NCI-H1417 treated with DMSO at 0.1 percent for 48 hours (cell line): ENCODE measurements at places on chromosomes 6 and 20.

- no peak for DNase-seq
Observed at GRCh38 chr6:170225852-170226417, 64.9 kb downstream of the DLL1 start.

GRCh38 chr6:168393126-168393870, 47.7 kb upstream of the SMOC2 start:
- no peak for DNase-seq

DNA sequence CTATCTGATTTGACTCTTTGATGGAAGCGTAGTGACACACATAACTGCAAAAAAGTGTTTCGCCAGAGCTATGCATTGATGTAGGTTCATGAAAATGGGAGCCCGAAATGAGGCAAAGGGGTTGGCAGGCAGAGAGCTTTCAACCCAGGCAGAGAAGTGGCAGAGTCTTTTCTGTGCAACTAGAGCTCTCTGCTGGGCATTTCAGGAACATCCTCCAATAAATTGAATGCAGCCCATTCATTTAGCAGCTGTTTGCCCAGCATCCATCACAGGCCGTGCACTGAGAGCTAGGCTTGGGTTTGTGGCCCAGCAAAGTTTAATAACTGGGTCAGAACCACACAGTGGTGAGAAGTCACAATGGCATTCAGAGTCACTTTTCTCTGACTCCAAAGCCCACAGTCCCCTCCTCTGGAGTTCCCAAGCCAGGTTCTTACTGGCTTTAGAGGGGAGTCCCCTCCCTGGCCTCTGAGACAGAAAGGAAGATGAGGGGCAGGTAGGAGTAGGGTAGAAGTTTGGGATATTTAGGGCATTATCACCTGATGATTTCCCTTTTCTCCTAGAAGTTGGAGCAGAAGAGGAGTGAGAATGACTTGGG, 31.8 kb upstream of the ELMO2 start:
- DNase-seq = no peak

- no peak for DNase-seq
Observed at GRCh38 chr20:35641743-35642142, 23.0 kb downstream of the CPNE1 start.

DNA sequence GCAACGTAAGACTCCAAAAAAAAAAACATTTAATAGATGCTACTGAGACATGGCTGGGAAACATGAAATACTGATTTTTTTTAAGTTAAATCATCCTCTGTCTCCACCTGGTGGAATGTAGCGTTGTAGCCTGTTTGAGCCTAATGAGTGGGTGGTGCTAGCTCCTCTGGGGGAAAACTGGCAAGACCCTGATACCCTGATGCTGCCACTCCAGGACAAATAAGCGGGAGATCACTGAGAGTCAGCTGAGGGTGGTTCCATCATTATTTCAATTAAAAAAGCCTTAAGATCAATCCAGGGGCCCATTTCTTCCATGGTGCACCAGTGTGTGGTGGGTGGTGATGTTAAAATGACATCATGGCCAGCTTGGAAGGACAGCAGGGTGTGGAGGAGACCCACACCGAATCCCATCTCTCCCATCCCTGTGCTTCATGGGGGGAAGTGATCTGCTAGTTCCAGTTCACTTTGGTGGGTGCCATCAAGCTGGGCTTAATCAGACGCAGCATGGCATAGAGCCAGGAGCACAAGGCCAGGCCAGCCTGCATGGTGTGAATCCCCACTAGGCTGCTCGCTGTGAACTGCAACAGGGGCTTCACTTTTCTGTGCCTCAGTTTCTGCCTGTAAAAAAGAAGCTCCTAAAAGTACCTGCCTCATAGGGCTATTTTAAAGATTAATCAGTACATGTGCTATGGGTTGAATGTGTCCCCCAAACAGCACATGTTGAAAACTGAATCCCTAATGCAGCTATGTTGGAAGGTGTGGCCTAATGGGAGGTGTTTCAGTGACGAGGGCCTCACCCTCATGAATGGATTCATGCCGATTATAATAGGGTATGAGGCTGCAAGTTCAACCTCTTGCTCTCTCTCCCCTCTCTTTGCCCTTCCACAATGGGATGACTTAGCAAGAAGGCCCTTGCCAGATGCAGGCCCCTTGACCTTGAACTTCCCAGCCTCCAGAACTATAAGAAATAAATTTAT, 13.0 kb upstream of the MRPS10 start:
- no peak for DNase-seq

GRCh38 chr6:157406661-157407060, 25.7 kb downstream of the ZDHHC14 start:
- no peak for DNase-seq

DNA sequence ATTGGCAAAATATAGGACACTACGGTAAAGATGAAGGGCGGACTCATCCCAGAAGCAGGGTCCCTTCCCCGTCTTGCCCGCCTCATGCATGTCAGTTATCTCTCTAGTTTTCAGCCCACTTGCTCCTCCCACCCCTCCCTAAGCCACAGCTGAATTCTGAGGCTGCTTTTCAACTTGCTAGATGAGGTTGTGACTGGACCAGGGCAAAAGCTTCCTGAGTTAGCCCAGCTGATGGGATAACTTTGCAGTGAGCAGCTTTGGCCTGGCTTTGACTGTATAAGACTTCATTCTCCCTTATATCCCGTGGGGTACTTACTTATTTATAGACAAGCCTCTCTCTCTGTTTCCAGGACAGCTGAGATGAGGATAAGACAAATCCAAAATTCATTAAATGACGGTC, 23.2 kb downstream of the GHRH start:
- DNase-seq = no peak

DNA sequence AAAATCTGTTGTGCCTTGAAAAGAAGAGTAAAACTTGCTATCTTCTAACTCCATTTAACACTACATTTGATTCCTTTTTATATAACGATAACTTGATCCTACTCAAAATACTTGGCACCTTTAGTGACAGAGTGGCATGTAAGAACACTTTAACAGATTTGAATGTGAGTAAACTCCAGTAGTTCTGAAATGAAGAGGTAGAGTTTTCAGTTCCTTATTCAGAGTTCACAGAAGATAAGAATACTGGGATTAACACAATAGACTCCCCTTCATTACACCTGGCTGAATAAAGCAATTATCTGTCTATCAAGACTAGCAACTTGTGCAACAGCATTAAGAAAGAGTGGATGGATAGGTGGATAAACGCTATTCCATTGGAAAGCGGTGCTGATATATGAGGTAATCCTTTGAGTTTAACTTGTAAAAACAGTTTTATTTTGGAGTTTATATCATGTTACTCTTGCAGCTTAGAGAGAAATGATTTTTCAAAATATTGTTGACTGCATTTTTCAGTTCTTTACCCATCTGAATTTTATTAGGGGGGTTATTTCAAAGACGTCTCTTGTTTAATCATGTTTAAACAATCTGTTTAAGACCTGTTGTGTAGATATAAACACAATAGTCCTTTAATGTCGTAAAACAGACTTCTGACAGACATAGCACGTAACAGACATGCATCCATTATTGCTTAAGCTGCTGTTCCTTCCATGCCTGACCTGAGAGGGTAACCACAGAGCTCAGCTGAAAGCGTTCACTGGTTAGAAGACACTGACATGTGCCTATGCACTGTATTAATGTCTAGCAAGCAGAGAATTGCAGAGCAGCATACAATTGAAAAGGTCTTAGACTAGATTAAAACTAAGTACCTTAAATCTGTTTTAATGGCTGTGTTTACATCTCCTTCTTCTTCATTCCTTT, 102.4 kb upstream of the SUPT3H start:
- no peak for DNase-seq

GRCh38 chr20:8711501-8711900, 357.4 kb upstream of the PLCB4 start:
- DNase-seq = no peak

- no peak for DNase-seq
Observed at GRCh38 chr6:111702268-111702667, 96.6 kb upstream of the TRAF3IP2 start.

DNA sequence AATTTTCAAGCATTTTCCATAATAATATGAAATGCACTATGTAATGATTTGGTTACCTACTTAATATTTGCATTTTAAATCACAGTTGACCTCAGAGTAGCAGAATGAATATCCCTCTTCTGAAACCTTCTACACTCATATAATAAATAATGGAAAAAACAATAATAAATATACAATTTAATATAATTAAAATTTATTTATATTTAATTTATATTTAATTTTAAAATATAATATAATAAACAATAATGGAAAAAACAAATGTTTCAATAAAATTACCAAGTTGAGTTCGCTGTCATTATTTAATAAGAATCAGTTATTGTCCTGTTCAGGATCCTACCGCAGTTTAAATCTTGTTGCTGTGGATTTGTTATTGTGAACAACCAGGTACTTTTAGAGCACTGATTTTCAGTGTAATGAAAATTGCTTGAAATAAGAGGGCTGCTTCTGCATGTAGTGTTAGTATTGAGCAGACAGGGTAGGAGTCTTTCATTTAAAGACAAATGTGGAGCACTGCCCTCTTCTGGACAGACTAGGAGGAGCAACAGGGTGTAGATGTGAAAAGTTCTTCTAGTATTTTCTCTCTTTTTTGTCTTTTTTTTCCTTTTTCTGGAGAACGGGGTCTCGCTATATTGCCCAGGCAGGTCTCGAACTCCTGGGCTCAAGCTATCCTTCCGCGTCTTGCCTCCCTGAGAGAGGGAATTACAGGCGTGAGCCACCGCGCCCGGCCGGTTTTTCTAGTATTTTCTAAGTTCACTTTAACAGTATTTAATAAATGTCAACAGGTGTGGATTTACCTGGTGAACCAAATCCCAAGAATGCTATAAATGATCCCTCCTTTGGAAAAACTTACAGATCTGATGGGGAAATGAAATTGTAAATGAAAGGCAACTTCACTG, 13.6 kb downstream of the TRAPPC3L start:
- no peak for DNase-seq

DNA sequence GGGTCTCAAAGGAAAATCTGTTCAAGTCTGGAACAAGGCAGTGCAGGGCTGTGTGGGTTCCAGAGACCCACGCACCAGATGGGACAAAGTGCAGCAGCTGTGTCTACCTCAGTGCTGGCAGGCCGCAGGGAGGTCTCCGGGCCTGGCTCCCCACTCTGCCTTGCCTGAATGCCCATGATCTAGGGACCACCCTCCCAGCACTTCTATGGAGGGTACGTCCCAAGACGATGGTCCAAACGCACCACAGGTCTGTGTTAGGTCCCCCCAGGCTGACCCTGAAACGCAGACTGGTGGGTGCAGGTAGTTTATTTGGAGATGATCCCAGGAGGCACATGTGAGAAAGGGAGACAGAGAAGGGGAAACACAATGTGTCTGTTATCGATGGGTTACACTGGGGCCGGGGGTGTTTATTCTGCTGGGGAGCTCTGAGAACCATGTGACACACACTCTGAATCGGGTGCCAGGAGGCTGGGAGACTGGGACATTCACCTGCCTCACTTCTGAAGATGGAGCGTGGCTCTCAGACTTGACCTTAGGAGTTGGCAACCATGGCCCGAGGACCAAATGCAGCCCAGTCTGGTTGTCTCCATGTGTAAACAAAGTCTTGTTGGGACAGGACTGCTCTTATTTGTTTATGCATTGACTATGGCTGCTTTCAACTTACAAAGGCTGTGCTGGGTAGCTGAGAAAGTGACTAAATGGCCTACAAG, 21.7 kb downstream of the CST9L start:
- DNase-seq = no peak

GRCh38 chr6:96466147-96466863, 55.3 kb upstream of the UFL1 start:
- no peak for DNase-seq

DNA sequence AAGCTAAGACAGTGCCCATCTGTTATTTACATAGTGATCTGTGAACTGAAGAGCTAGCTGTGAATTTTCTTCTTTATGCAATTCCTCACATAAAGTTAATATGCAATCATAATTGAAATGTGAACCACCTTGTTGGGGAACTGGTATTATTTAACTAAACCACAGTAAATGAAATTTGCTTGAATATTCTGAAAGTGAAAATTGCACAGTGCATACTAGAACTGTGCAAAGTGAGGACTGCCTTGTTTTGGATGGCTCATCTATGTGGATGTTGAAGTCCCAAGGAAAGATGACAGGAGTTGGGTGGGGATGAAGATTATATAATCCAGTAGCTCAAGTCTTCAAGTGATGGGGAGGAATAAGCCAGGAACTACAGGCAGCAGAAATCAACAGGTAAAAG, 5.7 kb upstream of the PHF10 start:
- no peak for DNase-seq

DNA sequence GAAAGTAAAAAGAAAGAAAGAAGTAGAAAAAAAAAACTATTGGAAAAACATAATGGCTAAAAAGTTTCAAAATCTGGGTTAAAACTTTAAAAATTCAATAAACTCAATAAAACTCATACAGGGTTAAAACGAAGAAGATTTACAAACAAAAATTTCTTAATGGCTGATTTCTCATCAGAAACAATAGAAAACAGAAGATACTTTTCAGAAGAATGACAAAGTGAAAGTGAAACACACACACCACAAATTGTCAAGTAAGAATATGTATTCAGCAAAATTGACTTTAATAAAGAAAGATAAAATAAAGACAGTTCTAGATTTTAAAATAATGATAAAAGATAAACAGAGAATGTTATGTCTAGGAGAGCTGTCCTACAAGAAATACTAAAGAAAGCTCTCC, 618.9 kb upstream of the GJE1 start:
- DNase-seq = no peak

DNA sequence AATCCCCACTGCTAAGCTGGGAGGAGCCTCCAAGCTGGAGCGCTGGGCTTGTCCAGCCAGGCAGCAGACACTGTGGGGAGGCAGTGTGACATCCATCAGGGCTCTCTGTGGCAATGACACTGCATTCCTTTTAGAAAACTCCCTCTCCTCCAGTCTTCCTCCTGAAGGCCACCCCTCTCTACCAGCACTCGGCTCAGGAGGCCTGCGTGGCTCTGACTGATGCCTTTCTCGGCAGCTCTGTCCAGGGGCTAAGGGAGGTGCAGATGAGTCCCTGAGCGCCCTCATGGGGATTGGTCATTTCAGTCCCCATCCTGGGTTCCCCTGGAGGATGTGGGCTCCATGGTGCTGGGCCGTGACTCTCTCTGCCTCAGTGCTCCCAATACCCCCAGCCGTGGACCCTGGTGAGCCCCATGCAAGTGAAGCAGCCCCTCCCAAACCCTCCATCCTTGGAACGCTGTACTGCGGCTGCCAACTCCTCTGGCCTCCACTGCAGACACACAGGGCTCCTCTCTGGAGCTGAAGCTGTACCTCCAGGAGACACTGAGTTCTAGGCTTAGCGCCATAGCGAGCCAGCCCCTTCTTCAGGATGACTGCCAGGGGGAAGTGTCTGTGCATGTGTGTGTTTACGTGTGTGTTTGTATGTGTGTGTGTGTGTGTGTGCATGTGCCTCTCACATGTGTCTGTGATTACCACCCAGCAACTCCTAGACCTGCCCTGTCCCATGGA, 209.6 kb downstream of the ERMARD start:
- DNase-seq = no peak
